ENCODE measurements at places on chromosomes 2 and 18.

GRCh38 chr18:79077181-79077580 lies 8.0 kb downstream of the ATP9B start:
- DNase-seq, result no peak

DNA sequence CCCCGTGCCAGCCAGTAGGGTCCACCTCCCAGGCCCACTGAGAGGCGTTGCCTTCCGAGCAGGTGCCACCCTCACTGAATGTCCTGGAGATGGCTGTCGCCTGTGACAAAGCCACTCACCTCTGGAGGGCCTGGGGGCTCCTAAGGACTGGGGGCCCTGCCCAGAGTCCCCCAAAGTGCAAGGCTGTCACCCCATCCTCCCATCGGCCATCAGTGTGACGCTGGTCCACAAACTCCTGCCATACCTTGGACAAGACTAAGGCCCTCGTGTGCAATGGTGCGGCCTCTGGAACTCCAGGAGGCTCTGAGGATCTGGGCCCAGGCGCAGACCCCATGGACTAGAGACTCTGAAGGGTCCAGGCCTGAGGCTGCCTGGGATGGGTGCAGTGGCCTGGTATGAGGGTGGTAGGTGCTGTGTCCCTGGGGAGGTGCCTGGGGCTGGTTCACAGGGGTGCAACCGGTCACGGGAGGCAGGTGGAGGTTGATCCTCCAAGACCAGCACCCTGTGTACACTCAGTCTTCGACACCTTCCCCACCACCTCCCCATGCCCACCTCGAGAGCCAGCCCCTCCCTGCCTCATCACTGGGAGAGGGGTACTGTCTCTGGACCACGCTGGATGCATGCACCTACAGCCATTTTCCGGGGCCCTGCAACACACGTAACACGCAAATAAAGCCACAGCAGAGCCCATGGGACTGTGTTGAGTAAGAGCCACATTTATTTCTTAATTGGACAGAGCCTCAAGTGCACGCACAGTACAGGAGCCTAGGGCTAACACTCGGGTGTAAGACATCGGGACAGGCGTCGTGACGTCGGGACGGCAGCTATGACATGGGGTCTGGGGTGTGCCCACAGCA lies 21.6 kb downstream of the AQP12A start:
- DNase-seq, result no peak

DNA sequence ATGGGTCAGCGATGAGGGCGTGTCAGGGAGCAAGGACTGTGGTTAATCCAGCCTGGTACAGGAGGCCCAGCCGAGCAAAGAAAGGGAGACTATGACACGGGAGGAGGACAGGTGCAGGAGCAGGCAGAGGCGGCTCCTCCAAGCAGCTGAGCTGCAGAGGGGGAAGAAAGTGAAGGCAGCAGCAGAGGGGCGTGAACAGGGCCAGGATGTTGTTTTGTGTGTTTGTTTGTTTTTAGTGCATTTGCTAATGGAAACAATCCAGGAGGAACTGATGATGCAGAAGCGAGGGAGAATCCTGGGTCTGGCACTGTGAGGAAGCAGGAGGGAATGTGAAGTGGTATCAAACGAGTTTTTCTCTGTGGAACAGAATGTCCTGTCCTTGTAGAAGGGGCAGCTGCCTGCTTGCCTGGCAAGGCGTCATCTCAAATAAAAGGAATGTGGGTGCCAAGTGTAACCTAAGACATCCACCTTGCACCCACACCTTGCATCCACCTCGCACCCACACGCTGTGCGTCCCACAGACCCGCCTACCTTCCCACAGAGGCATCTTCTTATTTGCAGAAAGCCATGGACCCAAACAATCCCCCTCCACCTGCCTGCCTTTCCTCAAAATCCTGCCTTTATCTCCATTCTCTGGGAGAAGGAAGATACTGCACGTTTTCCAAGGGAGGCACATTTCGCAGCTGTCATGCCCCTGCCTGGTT lies 134.8 kb downstream of the SH3BP4 start:
- no peak for DNase-seq

GRCh38 chr2:115738111-115738510 lies 1295.7 kb downstream of the DPP10 start:
- no peak for DNase-seq

DNA sequence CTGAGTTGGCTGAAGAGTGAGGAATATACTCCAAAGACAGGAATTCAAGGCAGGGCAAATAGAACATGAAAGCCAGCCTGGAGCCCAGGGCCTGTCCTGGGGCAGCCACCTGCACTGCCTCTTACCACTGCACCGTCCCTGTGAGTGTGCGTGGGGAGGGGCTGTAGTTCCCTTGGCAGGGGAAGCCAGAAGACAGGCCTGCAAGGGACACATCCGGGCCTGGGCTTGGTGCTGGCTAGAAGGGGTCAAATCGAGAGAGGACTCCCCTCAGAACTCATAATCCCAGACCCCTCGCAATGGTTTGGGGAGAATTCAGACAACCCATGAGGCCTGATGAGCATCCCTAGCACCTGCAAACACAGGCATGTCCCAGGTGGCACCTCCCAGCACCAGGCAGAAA lies 87.0 kb downstream of the HDAC4 start:
- no peak for DNase-seq

DNA sequence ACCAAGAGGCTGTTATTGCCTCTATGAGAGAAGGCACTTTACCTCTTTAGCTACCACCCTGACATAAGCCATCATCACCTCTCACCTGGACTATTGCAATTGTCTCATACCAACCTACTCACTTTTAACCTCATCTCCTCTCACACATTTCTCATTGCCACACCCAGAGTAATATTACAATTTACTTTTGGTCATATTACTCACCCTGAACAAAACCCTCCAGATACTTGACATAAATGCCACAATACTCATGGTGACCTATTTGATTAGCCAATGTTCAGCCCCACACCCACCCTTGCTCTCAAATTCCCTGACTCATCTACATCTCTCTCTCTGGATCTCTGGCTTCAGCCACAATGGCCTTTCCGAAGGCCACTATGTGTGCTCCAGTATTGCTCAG lies 90.9 kb upstream of the CDH7 start:
- DNase-seq, result no peak

DNA sequence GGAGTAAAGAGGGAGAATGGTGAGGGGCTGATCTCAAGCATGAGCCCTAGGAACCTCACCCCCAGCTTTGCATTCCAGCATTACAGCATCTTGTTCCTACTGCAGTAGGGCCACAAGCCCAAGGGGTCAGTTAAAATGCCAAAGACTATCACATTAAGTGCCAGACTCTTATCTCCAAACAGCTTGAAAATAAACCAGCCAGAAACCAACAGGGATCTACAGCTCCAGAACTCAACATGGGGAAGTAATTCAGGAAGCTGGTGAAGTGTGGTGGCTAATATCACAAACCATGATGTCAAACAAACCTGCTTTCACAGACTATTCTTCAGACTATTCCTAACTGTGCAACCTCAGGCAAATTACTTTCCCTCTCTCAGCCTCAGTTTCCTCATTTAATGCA lies 278.3 kb downstream of the TNS1 start:
- DNase-seq, result no peak

GRCh38 chr2:238290715-238291549 lies 2.5 kb upstream of the PER2 start:
- DNase-seq, result no peak

GRCh38 chr2:150474326-150475074 lies 13.0 kb downstream of the RND3 start:
- no peak for DNase-seq

GRCh38 chr2:170815311-170815710 lies 1.4 kb upstream of the GAD1 start:
- no peak for DNase-seq

- DNase-seq, result no peak
These were observed 124.3 kb upstream of the SLC39A10 start for GRCh38 chr2:195532628-195533271.

DNA sequence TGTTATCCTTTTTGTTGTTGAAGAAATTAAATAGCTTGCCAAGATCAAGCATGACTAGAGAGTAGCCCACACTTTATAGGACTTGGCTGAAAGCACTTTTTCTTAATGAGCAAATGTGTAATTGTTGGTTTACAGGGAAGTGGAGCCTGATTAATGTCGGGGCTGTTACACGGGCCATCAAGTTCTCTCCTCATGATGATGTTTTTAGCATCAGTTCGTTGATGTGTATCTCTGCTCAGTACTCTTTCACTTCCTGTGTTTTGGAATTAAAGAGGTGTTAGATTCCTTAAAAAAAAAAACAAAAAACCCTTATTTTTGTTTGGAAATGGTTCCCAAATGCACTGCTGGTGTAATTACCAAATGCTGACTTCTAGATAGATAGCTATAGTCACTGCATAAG lies 114.2 kb downstream of the PTPRM start:
- DNase-seq, result no peak

DNA sequence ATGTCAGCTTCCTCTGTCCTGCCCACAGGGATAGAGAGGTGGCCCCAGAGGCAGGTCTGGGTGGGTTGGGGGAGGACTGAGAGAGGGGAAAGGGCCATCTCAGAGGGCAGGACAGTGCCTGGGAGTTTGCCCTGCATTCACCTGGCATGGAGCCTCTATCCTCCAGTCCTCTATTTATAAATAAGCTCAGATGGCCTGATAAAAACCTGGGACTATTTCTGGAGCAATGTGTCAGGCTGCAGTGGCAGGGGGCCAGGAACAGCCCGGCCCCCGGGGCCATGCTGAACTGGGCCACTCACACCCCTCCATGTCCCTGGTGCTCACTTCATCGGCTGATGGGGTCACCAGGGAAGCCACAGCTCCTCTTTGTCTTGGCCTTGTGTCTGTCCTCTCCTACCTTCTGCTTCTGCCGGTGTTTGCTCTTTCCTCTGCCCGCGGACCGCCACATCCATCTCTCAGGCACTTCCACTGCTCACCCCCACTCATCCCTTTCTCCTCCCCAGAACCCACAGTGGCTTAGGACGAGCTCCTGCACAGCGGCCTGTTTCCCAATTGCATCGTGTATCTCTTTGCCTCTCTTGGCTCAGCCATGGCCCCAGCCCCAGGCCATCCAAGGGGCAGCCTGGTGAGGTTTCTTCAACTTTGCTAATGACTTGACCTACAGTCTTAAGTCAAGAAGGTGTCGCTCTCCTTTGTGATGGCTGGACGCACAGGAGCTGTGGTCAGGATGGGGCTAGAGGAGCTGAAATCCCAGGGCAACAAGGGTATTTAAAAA lies 38.8 kb downstream of the SCTR start:
- DNase-seq, result no peak

DNA sequence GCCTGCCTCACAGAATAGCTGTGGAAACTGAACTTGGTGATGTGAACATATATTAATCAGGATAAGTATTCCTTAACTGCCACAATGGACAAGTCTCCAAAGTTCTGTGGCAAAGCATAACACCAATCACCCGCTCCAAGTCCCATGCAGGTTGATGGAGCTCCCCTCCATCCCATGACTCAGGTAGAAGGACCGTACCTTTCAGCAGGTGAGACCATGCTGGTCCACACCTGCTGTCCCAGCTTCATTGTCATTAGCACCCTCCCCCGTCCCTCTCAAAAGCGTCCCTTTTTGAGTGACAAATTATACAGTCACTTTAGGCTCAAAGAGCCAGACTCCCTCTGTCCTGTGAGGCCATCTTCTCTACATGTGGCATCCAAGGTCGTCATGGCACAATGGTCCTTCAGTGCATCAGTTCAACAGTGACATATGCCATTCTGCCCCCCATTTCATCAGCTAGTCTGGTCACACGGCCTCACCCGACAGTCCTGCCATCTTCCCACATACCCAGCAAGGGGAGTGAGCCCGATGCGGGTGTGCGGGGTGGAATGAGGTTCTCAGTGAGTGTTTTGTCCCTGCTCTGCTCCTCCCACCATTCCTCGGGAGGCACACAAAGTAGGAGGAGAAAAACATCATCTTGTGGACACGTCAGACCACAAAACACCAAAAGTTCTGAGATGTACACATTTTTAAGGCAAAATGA lies 136.7 kb upstream of the MYCN start:
- no peak for DNase-seq

GRCh38 chr2:206716623-206717022 lies 1.6 kb downstream of the DYTN start:
- DNase-seq, result no peak

DNA sequence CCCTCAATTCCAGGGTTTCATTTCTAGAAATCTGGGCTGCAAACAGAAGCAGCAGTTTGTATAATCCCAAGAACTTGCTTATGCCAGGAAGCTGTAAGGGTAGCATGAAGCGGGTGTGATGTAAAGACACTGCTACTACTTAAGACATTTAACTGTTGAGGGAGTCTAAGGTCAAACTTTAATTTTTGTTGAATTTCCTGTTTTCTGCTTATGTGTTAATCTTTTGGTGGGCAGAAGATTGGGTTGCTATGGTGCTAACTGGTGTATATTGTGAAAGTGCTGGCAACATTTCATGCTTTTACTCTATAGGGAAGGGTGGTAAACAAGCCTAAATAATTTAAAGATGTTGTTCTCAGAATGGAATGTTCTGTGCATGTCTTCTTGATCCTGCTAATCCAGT lies 2.7 kb downstream of the NCOA1 start:
- DNase-seq, result no peak
